ENCODE measurements at places on chromosomes 16 and 17.

DNA sequence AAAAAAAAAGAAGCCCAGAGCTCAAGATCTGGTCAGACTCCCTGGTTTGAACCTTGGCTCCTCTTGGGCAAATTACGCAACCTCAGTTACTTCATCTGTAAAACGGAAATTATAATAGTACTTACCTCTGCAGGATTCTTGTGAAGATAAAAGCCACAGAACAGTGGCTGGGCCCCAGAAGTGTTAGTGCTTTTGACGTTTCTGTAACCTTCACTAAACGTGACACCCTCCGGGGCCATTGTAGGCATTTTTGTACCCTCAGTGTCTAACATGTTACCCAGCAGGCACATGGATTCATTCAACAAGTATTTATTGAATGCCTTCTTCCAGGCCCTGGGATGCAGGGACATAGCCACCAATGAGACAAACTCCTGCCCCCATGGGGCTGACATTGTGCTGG is 58.0 kb downstream of the PITPNC1 start:
- no peak for DNase-seq

- DNase-seq: no peak
Measured at GRCh38 chr17:14950216-14950615, 314.9 kb downstream of the PMP22 start.

DNA sequence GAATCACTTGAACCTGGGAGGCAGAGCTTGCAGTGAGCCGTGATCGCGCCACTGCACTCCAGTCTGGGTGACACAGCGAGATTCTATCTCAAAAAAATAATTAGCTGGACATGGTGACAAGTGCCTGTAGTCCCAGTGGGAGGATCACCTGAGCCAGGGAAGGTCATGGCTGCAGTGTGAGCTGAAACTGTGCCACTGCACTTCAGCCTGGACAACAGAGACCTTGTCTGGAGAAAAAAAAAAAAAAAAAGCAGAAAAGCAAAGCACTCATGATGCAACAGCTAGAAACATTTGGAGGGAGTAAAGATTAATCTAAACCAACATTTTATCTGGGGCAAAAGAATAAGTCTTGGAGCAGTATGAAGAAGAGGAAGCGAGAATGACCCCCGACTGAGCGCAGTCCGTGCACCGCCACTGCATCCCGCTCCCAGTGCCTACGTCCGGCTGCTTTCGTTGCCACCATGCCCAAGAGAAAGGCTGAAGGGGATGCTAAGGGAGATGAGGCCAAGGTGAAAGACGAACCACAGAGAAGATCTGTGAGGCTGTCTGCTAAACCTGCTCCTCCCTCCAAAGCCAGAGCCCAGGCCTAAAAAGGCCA is 8.2 kb downstream of the PRPSAP1 start:
- no peak for DNase-seq

DNA sequence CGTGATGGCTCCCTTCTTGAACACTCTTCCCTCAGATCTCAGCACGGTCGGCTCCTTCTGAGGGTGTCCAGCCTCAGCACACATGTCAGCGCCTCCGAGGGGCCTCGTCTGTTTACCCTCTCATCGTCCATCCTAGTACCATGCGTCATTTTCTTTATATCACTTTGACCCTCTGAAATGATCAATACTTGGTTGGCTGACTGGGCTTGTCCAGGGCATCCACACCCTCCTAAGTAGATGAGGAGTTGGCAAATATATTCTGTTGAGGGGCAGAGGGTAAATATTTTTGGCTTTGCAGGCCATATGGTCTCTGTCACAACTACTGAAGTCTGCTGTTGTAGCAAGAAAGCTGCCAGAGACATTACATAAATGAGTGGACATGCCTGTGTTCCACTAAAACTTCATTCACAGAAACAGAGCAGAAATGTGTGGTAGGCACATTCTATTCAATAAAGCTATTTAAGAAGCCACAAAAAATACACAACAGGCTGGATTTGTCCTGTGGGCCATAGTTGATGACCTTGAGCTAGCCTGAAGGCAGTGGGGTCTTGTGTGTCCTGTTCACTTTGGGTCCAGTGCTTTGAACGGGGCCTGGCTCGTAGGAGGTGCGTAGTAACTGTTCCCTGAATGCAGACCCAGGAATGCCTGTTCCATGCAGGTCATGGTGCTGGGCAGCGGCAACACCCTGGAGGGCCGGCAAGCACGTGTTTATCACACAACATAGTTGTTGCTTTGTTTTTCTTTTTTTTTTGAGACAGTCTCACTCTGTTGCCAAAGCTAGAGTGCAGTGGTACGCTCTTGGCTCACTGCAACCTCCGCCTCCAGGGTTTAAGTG is 185.8 kb downstream of the SNX29 start:
- no peak for DNase-seq

DNA sequence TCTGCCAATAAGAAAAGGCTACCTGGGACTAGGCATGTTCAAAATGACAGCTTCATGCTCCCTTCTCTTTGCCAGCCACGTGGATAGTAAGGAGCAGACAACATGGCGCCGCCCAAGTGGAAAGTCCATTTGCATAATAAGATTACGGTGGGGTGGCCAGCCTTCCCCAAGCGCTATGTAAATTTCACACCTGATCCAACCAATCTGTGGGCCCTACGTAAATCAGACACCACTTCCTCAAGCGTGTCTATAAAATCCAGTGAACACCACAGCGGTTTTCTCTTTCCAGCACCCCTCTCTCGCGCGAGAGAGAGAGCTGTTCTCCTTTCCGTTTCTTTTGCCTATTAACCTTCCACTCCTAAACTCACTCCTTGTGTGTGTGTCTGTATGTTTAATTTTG is 140.3 kb upstream of the ERCC4 start:
- no peak for DNase-seq

- DNase-seq: no peak
Measured at GRCh38 chr17:15422392-15422965, 44.9 kb downstream of the CDRT4 start.

DNA sequence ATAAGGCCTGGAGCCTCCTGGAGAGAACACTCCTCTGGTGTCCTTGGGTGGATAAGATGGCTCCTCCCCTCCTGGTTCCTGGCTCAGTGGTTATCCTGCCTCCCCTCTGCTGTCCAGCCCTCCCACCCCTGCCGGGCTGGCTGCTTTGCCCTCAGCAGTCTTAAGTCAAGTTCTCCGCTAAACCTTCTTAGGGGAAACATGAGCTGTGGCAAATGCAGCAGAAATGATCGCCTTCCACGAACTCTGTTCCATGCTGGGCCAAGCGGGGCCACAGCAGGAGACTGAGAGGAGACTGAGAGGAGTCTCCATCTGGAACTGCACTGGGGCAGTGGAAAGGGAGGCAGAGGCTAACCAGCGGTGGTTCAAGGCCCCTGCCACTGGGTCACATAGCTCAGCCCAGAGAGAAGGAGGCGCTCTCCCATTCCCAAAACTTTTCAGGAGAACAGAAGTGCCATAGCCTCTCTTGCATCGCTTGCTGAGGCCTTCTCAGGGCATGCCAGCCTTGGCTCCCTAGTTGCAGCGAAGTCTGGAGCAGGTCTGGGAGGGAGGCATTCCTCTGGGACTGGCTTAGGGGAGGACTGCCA is 26.9 kb downstream of the TNS4 start:
- DNase-seq: no peak

DNA sequence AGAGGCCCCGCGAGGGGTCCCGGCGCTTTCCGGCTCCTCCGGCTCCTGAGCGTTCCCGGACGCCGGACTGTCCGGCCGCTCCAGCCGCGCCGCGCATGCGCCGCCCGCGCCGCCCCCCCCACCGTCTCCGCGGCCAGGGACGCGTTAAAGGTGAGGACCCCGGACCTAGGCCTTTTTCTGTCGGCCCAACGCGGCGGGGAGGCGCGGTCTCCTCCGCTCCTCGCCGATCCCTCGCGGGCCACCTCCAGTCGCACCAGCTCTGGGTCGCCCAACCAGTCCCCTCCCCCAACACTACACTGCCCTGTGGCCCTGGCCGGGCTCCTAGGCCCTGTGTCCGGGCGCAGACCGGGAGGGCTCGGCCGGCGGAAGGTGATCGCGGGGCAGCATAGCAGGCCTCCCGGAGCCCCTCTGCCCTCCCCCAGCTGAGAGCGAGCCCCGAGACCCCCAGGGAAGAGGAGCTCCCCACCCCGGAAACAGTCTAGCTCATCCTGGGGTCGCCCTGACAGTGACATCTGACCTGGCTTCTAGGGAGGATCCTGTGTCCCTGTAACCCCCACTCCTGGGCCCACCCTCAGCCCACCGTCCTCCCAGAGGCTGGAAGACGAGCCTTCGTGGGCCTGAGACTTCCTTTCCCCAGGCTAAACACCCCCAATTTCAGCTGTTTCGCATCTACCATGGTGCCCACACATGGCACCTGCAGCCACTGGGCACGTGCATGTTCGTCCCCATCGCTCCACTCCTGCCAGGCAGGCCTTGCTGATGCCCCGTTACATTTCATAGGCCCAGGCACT is 14.7 kb upstream of the BCAR1 start:
- no peak for DNase-seq

- no peak for DNase-seq
Measured at GRCh38 chr16:81779536-81780320, 637 bp downstream of the PLCG2 start.

DNA sequence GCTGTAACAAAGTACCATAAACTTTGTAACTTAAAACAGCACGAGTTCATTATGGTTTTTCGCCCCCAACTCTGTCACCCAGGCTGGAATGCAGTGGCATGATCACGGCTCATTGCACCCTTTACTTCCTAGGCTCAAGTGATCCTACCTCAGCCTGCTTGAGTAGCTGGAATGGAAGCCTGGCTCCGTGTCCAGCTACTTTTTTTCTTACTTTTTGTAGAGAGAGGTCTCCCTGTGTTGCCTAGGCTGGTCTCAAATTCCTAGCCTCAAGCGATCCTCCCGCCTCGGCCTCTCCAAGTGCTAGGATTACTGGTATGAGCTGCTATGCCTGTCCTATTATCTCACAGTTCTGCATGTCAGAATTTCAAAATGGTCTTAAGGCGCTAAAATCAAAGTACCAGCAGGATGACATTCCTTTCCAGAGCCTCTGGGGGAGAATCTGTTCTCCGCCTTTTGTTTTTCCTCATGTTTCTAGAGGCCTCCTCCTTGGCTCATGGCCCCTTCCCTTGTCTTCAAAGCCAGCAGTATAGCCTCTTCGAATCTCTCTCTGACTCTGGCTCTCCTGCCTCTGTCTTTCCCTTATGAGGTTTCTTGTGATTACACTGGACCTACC is 10.1 kb upstream of the PRM1 start:
- DNase-seq: no peak

- DNase-seq: peak; percentile 60
Measured at GRCh38 chr16:69176033-69176800, 10.7 kb upstream of the SNTB2 start.

DNA sequence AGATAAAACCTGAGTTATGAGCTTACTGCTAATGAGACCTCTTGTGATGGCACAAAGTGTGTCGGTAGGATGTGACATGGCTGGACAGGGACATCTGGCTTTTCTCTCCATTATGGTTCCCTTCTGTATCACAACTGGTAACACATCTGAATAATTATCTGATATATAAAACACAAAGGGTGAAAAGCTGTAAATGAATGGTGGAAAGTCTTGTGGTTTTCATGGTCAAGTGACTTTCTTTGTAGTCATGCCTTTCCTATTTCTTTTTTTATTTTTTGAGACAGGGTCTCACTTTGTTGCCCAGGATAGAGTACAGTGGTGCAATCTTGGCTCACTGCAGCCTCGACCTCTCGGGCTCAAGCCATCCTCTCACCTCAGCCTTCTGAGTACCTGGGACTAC is 35.3 kb upstream of the ZFHX3 start:
- no peak for DNase-seq

DNA sequence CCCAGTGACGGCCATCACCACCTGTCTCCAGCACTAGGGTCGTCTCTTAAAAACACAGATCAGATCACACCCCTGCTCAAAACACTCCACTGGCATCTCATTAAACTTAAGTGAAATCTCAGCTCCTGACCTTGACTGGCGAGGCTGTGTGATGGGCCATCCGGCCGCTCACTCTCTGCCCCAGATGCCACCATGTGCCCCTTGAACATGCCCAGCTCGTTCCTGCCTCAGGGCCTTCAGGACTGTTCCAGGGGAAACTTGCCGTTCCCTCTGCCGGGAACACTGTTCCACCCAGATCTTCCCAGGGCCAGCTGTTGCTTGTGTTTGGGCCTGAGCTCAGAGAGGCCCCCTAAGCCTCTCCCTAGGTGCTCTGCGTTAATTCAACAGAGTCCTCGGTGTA is 39.4 kb downstream of the RPH3AL start:
- no peak for DNase-seq

GRCh38 chr17:75834928-75835653 is 9.1 kb downstream of the UNC13D start:
- DNase-seq: no peak

- no peak for DNase-seq
Measured at GRCh38 chr17:1643293-1643998, 2.1 kb downstream of the SCARF1 start.

GRCh38 chr16:21277927-21278706 is at the start of gene CRYM:
CRYM (minus strand) TSS chr16:21278290; CDS start chr16:21278251, 39 bp downstream.
- DNase-seq: no peak

- DNase-seq: no peak
Measured at GRCh38 chr16:47979616-47980182, 176.1 kb downstream of the ABCC12 start.

- no peak for DNase-seq
Measured at GRCh38 chr17:10001306-10001873, 96.3 kb upstream of the RCVRN start.

- DNase-seq: no peak
Measured at GRCh38 chr17:74452841-74453661, 13.4 kb upstream of the CD300A start.

- DNase-seq: no peak
Measured at GRCh38 chr17:42917236-42917603, 16.6 kb downstream of the G6PC1 start.

GRCh38 chr16:80663078-80663477 is 122.3 kb downstream of the DYNLRB2 start:
- no peak for DNase-seq

DNA sequence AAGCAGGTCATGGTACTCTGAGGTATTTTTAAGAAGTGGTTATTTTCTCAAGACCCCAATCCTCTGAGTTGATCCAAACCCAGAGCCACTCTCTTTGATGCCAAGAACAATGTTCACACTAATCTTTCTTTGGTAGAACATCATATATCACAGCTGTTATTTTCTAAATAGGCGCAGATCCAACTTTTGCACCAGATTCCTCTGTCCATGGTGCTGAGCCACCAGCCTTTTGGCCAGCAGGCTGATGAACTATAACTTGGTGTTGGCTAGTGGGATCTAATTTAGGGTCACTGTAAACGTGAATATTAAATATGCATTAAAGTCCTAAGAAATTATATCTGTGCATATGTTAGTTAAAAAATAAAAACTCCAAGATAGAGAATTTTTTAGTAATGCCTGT is 7.0 kb upstream of the ZKSCAN2 start:
- DNase-seq: no peak

- peak; percentile 32 for DNase-seq
Measured at GRCh38 chr16:85888405-85889331, 10.3 kb upstream of the IRF8 start.

- DNase-seq: no peak
Measured at GRCh38 chr16:52634104-52634503, 87.2 kb upstream of the TOX3 start.

- no peak for DNase-seq
Measured at GRCh38 chr17:67575325-67575724, 142.4 kb upstream of the NOL11 start.

Measured in GM04504 (cell line).